ENCODE measurements at places on chromosomes 7 and 10. TPM values are rescaled to one million over a fixed set of nuclear protein-coding genes. Genes with fewer than 3 reads are reported as not detected.

GRCh38 chr7:147279514-147279913 lies 1162.9 kb downstream of the CNTNAP2 start:
- no peak for DNase-seq

GRCh38 chr7:106206826-106207541 lies 77.8 kb downstream of the NAMPT start:
- no peak for DNase-seq

DNA sequence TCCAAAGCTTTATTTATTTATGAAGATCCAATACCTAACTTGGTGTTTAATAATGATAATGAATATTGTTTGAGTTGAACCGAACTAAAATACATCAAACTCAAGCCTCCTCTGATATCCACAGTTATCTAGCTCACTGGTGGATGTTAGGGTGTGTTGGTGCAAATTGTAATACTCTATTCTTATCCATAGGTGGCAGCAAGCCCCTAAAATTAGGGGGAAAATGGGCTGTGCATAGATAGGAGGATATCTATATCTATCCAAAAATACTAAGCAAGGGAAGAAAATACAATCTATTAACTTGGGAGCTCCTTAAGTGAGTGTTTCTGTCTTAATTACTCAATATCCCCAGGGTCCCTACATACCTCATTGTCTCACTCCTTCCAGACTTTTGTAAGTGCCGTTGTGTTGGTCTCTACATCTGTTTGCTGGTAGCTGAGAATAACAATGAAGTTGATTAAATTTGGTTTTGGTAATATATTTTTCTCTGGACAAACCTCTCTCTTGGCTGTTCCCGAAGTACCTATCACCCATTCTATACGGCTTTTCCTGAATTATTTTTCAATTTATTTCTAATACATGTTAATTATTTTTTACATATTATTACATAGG lies 55.0 kb upstream of the VWDE start:
- peak; percentile 25 for DNase-seq

DNA sequence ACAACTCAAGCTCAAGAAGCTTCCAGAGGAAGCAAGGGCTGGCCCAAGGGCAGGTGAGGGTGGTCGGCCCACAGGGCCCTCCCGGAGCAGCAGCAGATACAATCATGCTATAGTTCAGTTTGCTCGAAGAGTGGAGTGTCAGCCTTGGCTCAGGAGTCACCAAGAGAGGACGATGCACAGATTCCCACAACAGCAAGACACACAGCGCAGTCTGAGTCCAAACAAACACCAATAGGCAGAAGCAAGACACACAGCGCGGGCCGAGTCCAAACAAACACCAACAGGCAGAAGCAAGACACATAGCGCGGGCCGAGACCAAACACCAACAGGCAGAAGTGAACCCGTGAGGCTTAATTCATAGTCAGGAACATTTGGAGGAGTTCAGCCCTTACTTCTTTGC lies 138.4 kb downstream of the PTPRN2 start:
- no peak for DNase-seq

DNA sequence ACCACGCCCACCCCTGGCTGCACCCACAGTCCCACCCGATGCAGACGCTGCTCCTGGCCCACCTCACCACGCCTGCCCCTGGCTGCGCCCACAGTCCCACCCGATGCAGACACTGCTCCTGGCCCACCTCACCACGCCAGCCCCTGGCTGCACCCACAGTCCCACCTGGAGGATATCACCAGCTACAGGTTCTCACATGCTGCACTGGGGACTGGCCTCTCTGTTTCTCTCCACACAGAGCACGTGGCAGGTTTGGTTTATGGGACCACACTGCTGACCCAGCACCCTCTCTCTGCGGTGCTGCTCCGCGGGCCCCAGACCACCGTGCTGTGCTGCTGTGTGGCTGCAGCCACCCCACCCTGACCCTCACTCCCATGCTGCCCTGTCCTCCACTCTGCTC lies 120.9 kb downstream of the VIPR2 start:
- DNase-seq: no peak

GRCh38 chr10:3400348-3400747 lies 227.8 kb upstream of the PITRM1 start:
- peak; percentile 59 for DNase-seq

DNA sequence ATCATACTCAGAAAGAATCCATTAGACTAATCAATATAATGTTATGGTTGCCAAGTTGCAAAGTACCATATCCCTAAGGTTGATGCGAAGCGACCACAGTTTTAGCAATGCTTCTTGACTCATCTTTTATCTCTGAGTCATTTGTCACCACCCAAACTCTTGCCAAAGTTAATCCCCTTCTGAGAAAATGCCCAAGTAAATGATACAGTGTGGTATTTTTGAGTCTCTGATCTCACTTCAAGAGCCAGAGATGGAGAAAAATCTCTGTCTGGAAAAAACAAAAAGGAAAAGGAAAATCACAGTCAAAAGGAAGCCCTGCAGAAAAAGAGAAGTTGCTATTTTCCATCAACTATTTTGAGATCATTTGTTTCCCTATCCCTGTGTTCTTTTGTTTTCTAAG lies 26.7 kb upstream of the OTUD1 start:
- peak; percentile 48 for DNase-seq

DNA sequence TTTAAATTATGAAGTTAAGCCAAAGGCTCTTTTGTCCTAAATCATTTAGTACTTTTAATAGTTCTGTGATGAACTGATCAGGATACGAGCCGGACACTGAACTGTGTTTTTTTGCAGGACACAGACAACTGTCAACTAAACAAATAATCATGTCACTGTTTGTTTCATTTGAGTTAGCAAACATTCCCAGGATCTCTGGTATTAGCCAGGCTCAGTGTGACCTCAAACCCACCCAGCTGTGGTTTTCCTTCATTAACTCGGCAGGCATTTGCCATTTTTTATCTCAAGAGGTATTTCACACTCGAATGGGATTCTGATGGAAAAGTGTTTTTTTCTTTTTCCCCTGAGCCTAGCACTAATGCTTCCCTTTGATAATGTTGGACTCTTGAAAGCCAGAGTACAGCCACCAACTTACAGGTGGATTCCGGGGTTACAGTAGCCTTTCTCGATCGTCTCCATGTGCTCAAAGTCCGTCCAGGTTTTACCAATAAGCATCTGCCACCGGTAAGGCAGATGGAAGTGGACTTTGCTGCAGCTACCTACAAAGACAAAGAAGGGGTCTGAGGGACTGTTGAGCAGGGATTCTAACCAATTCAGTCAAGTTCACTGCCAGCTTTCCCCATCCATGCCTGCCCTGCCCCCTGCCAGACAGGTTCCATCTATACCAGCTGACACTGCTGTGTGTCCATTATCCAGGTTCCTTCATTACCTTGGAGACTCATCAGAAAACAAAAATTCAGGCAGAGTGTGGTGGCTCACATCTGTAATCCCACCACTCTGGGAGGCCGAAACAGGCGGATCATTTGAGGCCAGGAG lies 33.4 kb downstream of the ZC3HAV1 start:
- no peak for DNase-seq

DNA sequence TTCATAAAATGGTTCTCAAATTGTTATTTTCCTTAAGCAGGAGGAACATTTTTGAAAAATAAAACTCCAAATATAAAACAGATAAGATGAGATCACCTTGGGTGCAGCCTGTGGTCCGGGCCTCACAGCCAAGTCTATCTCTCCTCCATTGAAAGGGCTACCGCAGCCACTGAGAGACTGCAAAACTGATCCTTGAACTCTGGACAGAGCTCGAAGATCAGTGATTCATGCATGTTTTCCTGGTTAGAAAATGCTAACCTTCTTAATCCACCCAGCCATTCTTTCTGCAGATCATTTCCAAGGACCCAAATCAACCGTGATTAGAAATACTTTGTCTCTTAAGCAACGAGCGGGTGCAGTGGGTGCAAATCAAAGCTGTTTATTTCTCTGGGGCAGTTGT lies 378.8 kb downstream of the PLXDC2 start:
- no peak for DNase-seq

- no peak for DNase-seq
Observed at GRCh38 chr7:44615793-44616192, 9.4 kb downstream of the OGDH start.

GRCh38 chr10:28295336-28295735 lies 7.5 kb downstream of the MPP7 start:
- no peak for DNase-seq

GRCh38 chr10:87053111-87053510 lies 33.0 kb downstream of the FAM25A start:
- no peak for DNase-seq

GRCh38 chr7:135184254-135184841 lies 13.8 kb upstream of the CYREN start:
- DNase-seq: no peak

DNA sequence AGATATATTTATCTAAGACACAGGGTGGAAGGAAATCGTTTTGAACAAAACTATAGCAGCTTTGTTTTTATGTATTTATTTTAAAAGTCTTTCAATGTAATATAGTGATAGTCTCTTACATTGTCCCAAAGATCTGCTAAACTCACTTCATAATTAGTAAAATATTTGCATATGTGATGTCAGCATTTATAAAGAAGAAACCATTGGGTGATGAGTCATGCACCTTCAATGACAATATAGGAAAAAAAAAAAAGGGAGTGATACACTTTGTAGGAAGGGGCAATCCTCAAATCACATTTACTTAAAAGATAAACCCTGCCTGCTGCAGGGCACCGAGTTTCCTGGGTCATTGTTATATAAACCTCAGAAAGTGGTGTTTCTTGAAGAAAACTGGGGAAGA lies 112.4 kb upstream of the SEMA3C start:
- DNase-seq: peak; percentile 11

GRCh38 chr7:26439521-26440232 lies 148.0 kb downstream of the SNX10 start:
- DNase-seq: no peak

GRCh38 chr7:57384380-57384779 lies 65.6 kb upstream of the ZNF716 start:
- DNase-seq: no peak

GRCh38 chr7:5237286-5237685 lies 45.5 kb upstream of the SLC29A4 start:
- DNase-seq: peak; percentile 40

GRCh38 chr10:68132391-68132790 lies 23.1 kb downstream of the MYPN start:
- no peak for DNase-seq

DNA sequence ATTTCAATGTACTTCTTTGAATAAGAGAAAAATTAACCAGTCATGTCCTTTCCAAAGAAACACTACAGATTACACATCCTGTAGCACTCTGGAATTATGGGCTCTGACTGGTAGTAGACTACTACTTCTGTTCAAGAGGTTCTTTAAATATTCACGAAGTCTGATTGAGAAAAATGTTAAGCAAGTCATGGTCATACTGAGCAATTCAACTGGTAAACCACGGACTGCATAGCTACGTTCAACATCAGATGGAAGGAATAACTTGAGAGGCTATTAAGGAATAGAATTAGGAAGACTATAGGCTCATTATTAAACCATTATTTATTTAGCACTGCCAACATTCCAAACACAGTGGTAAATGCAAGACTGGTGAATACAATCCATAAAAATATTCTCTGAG lies 160.8 kb downstream of the IMMP2L start:
- peak; percentile 55 for DNase-seq

DNA sequence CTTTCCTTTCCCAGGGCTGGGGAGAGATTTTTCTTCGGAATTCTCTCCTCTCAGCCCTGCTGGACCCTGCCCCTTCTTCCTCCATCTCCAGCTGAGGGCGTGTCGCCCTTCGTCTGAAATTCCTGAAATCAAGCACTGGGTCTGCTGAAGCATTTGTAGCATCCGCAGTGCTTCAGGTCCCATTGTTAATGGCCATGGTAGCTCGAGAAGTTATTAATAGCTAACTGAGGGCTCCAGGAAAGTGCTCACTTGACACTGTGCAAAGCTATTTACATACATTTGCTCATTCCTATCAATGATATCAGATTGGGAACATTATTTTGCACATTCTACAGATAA lies 515 bp downstream of the FAM149B1 start:
- no peak for DNase-seq

- no peak for DNase-seq
Observed at GRCh38 chr7:43689115-43689514, 40.2 kb downstream of the COA1 start.

DNA sequence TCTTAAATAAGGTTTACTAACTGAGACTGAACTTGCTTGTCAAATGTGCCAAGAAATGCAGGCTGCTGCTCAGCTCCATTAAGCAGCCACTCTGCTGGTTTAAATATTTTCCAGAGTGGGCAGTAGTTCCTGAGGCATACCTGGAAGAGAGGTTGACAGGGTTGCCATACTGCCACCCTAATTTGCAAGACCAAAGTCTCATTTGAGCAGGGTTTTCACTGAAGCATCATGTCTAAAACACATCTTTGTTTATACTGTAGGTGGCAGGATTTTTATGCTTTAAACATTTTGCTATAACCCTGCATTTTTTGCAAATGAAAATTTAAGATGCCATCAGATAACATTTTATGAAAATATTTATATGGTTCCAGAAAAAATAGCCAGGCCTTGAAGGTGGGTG lies 618.0 kb upstream of the LRRTM3 start:
- DNase-seq: no peak

- DNase-seq: no peak
Observed at GRCh38 chr7:38025815-38026214, 105.4 kb downstream of the EPDR1 start.

DNA sequence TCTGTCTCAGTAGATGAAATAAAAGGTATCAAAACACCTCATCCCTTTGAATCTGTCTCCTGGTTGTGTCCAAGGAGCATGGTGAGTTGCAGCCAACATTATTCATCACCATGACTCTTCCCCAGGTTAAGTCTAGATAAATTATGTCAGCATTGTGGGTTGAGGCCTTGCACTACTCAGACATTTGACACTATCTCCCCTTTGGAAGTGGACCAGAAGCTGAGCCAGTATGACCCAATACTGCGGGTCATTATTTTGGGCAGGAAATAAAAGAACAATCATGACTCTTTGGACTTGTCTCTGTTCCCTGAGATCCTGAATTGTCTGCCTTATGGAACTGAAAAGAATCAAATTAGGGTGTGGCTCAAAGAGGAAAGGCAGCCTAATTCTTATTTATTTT lies 168.2 kb upstream of the FAM171A1 start:
- no peak for DNase-seq

DNA sequence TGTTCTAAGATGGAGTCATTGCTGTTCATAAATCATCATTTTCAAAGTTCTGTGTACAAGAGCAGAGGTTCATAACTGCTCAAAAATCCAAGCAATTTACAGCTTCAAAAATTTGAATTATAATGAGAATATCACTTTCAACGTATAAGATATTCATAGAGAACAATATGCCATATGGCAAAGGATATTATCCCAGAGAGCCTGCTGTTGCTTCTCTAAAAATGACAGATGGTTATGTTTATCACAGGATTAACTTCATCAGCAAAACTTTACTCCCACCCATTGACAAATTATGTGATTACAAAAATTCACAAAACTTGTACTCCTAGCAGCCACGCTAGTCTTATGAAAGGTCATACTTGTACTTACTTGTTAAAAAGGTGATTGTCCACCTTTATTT lies 105.1 kb downstream of the PIP4K2A start:
- no peak for DNase-seq

GRCh38 chr7:46630031-46630430 lies 709.0 kb upstream of the IGFBP3 start:
- DNase-seq: peak; percentile 84

Gene AGR3
- total RNA-seq: not detected

Gene SLC26A5
- not detected for total RNA-seq

Gene HGF
- 50.9 TPM for total RNA-seq

Gene CALML5
- total RNA-seq: not detected

Gene STEAP1B
- 21.1 TPM for total RNA-seq

Gene ASB10
- total RNA-seq: not detected

Gene ZNF277
- 21.3 TPM for total RNA-seq

Gene FFAR4
- total RNA-seq: not detected

Gene GIMAP1
- not detected for total RNA-seq

Gene SHTN1
- total RNA-seq: 1.4 TPM

Gene TASOR2
- total RNA-seq: 53.6 TPM

Gene PILRA
- not detected for total RNA-seq

Gene OR9A2
- not detected for total RNA-seq

Gene SERPINE1
- total RNA-seq: 1,441 TPM
